ENCODE measurements at places on chromosomes 4 and X. TPM values are rescaled to one million over a fixed set of nuclear protein-coding genes. Genes with fewer than 3 reads are reported as not detected.

SYTL5 gene
- 0.05 TPM for total RNA-seq

TRIM60 gene
- not detected for total RNA-seq

PSAPL1 gene
- not detected for total RNA-seq

CCDC160 gene
- total RNA-seq: not detected

UGT2B10 gene
- not detected for total RNA-seq

MID2 gene
- total RNA-seq: 33.9 TPM

OPRPN gene
- not detected for total RNA-seq

CRLF2 gene
- 0.47 TPM for total RNA-seq

SLC9B1 gene
- total RNA-seq: not detected

HTN3 gene
- total RNA-seq: not detected

ASMT gene
- not detected for total RNA-seq

STK32B gene
- total RNA-seq: 15.4 TPM

NAP1L3 gene
- total RNA-seq: not detected
